Dorsolateral prefrontal cortex (tissue), 122 donors: ENCODE measurements at places on chromosomes 4 and X.

GRCh38 chr4:146098397-146098796 is 77.1 kb upstream of the LSM6 start:
- no peak for DNase-seq

GRCh38 chrX:68901519-68901918 is 72.7 kb downstream of the EFNB1 start:
- DNase-seq = no peak

GRCh38 chrX:45258731-45259402 is 58.2 kb upstream of the DIPK2B start:
- DNase-seq = no peak

GRCh38 chrX:140318296-140318695 is 186.6 kb downstream of the SOX3 start:
- DNase-seq = no peak

DNA sequence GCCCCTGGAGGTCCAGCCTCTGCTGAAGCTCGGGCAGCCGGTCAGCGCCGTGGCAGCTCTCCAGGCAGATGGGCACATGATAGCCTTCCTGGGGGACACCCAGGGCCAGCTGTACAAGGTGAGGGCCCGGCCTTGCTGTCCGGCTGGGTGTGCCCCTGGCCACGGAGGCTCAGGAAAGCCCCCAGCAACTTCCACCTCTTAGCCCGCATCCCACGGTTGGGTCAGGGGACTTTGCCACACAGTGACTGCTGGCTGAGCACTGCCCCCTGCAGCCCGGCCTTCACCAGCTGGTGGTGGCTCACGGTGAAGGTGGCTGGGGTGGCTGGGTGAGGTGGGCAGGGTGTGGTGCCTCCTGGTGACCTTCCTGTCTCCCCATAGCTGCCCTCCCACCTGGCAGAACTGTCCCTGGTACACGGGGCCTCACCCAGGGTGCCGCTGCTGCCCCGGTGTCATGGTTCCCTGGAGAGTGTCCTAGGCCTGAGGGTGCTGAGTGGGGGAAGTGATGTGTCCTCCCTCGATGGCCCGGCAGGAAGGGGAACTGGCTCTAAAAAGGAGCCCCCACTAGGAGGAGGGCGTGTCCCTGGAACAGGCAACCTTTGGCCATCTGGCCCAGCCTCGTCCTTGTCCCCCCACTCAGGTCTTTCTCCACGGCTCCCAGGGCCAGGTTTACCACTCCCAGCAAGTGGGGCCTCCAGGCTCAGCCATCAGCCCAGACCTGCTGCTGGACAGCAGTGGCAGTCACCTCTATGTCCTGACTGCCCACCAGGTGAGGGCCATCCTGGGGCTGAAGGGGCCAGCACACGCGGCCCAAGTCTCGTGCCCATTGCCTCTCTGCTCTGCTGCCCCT is 4.5 kb downstream of the PLXNB3 start:
- DNase-seq = peak; percentile 44

- DNase-seq = no peak
Observed at GRCh38 chr4:53900271-53900649, 164.1 kb downstream of the CHIC2 start.

- peak; percentile 48 for DNase-seq
Observed at GRCh38 chr4:147019091-147019490, 73.4 kb upstream of the TTC29 start.

DNA sequence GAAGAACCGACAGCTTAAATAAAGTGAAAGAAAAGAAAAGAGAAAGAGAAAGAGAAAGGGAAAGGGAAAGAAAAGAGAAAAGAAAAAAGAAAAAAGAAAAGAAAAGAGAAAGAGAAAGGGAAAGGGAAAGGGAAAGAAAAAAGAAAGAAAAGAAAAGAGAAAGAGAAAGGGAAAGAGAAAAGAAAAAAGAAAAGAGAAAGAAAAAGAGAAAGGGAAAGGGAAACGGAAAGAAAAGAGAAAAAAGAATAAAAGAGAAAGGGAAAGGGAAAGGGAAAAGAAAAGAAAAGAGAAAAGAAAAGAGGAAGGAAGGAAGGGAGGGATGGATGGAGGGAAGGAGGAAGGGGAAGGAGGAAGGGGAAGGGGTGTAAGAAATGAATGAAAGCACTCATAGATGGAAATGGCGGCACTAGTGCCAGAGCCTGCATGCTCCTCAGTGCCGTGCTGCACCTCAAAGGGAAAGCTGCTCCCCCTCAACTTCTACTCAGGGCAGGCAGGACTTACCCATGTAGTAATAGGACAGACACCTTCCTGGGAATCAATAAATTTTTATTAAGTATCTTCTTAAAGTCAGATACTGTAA is 70.7 kb downstream of the AFAP1 start:
- no peak for DNase-seq

DNA sequence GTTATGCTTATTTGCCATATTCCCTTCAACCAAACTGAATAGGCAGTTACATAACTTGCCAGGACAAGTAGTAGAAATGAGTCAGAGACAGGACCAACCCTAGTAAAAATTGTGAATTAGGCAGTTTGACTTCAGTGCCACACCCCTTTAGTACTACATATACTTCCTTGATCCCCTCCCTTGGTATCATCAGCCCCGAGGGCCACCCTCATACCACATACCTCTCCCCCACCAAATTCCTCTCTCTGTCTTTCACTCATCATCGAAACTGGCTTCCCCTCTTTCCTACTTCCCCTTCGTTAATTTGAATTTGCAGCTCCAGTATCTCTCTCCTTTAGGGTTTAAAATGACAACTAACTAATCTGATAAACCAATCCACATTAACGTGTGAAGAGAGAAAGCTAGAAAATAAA is 7.9 kb upstream of the PTPN13 start:
- no peak for DNase-seq

- no peak for DNase-seq
Observed at GRCh38 chrX:20974326-20974725, 399.9 kb upstream of the CNKSR2 start.

GRCh38 chrX:136781180-136781797 is 557 bp upstream of the ARHGEF6 start:
- DNase-seq = peak; percentile 8

DNA sequence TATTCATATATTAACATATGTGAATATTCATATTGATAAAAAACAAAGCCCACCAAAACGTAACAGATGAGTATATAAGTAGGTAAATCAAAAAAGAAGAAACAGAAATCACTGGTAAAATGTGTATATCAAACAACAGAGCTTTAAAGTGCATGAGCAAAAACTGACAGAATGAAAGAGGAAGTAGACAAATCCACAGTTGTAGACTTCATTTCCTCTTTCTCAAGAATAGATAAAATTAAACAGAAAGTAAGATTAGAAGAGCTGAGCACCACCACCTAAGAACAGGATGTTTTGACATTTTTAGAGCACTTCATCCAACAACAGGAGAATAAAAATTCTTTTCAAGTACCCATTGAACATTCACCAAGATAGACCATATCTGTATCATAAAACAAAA is 64.6 kb downstream of the CNKSR2 start:
- no peak for DNase-seq

- no peak for DNase-seq
Observed at GRCh38 chr4:14928035-14928434, 74.2 kb upstream of the CPEB2 start.

DNA sequence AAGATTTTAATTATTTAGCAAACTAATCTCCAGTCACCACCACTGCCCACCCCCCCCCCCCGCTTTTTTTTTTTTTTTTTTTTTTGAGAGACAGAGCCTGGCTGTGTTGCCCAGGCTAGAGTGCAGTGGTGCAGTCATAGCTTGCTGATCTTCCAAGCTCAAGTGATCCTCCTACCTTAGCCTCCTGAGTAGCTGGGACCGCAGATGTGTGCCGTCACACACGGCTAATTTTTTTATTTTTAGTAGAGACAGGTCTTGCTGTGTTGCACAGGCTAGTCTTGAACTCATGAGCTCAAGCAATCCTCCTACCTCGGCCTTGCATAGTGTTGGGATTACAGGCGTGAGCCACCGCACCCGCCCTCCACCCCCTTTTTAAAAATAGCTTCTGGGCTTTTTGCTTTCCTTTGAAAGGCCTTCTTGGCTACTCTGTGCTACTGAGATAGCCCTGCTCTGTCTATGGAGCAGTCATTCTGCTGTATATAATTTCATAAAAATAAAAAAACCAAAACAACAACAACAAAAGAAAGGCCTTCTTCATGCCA is 18.7 kb downstream of the TXLNG start:
- DNase-seq = no peak

DNA sequence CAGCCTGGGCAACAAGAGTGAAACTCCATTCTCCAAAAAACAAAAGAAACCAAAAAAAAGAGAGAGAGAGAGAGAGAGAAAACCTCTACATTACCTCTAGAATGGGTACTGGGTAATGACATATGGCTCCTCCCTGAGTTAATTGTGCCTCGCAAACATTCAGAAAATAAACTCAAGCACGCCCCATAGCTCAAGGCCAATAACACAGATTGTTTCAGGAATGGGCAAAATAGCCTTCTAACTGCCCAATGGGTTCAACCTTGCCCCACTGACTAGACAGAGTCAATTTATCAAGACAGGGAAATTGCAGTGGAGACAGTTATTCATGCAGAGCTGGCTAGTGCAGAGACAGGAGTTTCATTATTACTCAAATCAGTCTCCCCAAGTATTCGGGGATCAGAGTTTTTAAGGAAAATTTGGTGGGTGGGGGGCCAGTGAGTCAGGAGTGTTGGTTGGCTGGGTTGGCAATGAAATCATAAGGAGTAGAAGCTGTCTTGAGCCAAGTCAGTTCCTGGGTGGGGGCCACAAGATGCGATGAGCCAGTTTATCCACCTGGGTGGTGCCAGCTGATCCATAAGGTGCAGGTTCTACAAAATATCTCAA is 25.1 kb downstream of the NIPAL1 start:
- DNase-seq = no peak

DNA sequence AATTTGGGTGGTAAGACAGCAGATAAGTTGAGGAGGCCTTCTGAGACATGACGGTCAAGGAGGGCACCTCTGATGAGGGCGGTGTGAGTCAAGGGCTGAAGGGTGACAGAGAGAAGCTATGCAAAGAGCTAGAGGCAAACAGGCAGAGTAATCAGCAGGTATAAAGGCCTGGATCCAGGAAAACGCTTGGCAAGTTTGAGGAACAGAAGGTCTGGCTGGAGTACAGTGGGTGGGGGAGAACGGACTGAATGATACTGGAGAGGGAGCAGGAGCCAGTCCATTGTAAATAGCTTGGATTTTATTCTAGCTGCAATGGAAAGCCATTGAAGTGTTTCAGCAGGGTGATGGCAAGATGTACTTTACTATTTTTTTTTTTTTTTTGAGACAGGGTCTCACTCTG is 39.3 kb downstream of the RAB33B start:
- DNase-seq = no peak

DNA sequence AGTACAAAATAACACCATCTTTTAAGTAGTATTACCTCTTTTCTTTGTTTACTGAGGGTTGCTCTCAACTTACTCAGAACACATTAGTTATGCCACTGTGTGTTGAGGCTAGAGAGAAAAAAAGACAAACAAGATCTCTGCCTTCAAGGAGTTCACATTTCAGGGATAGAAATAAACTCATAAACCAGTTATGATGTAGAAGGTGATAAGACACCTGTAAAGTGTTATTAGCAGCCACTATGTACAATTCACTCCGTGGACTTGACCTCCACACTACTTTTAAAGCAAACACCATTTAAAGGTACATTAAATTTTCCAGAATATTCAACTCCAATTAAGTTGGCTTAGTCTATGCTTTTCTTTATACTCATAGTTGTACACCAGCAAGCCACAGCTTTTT is 278.0 kb downstream of the PDGFC start:
- DNase-seq = no peak

DNA sequence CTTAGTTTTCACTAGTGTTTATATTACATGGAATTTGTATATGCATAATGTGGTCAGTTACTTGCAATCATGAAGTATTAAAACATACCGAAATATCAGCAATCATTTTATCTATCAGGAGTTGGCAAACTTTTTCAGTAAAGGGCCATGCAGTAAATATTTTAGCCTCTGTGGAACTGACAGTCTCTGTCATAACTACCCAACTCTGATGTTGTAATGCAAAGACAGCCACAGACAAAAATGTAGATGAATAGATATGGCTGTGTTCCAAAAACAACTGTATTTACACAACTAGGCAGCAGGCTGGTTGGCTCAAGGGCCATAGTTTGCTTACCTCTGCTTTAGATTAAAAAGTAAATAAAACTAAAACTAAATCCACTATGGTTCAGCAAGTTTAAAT is 200.2 kb downstream of the HS3ST1 start:
- DNase-seq = no peak

GRCh38 chrX:867966-868647 is 237.5 kb downstream of the SHOX start:
- no peak for DNase-seq

- no peak for DNase-seq
Observed at GRCh38 chr4:175790083-175790482, 22.0 kb downstream of the GPM6A start.

DNA sequence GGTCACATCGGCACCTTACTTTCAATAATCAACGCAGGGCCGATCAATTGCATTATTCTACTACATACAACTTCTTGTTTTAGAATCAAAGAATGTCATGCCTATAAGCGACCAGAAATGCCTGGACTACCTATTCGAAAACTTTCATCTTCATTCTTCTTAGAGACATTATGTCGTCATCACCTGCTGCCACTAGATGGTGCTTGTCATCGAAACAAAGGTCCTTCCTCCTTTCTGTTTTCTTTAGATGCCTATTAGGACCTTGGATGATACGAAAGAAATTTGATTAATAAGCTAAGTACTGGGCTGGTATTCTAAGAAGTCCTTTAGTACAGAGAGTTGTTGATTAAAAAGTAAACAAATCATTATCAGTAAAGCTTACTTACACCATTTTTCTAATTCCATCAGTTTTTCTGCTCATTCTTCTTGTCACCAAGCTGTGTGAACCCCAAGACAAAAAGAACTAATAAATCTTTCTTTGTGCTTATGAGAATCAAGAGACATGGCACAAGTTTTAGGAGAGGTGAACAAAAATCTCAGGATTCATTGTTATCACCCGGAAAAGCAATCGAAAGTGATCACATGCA is 154.5 kb upstream of the SLC4A4 start:
- no peak for DNase-seq

DNA sequence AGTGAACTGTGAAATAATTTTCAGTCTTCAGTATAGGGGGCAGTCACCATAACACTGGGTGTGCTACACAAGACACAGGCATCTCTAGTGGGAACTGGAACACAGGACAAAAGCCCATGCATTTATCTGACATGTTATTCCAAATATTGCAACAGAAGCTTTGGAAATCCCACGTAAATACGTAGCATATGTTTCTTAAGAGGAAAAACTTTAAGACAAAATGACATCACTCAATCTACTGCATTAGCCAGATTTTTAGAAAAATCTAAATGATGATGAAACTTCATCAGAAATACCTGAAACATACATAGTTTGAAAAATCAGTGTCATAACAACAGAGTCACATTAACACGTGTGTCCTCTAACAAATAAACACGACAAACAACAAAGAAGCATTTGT is 14.5 kb downstream of the SHISA3 start:
- no peak for DNase-seq

DNA sequence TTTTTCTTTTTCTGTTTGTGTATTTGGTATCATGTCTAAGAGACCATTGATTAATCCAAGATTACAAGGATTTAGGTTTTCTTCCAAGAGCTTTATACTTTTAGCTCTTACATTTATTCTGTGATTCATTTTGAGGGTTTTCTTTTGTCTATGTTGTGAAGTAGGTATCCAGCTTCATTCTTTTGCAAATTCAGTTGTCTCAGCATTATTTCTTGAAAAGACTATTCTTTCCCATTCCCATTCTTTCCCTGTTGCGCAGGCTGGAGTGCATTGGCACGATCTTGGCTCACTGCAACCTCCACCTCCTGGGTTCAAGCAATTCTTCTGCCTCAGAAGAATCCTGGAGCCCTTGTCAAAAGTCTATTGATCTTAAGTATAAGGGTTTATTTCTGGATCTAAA is 164.9 kb downstream of the NAA11 start:
- no peak for DNase-seq

- no peak for DNase-seq
Observed at GRCh38 chr4:146369446-146369845, 152.3 kb downstream of the SLC10A7 start.
